NCI-H187 treated with DMSO at 0.1 percent for 48 hours (cell line): ENCODE measurements at places on chromosomes 13 and 19.

- no peak for DNase-seq
These were observed 2074.3 kb downstream of the PCDH9 start for GRCh38 chr13:65155861-65156260.

- DNase-seq = no peak
These were observed 15.3 kb upstream of the RAB8A start for GRCh38 chr19:16096280-16096855.

- no peak for DNase-seq
These were observed 12.9 kb downstream of the N4BP2L1 start for GRCh38 chr13:32415019-32415418.

- no peak for DNase-seq
These were observed 92.0 kb downstream of the CAB39L start for GRCh38 chr13:49351871-49352270.

- no peak for DNase-seq
These were observed at the start of gene MEF2B for GRCh38 chr19:19170053-19170872. TSS of gene MEF2B (minus strand) at chr19:19170263. CDS start at chr19:19150735, 19,528 bp downstream.

DNA sequence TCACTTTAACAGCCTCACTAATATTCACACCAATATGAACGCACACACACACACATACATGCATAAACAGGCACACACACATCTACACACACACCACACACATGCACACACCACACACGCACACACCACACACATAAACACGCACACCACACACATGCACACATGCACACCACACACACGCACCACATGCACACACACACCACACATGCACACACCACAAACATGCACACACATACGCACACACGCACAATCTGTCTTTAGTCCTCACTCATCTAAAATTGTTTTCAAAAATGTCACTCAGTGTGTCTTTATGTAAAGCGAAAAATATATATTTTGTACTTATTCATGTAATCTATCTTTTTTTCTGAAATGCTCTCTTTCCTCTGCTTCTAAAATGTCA lies 158.1 kb upstream of the SGCG start:
- no peak for DNase-seq

GRCh38 chr19:16316506-16316882 lies 8.1 kb upstream of the KLF2 start:
- DNase-seq = no peak

DNA sequence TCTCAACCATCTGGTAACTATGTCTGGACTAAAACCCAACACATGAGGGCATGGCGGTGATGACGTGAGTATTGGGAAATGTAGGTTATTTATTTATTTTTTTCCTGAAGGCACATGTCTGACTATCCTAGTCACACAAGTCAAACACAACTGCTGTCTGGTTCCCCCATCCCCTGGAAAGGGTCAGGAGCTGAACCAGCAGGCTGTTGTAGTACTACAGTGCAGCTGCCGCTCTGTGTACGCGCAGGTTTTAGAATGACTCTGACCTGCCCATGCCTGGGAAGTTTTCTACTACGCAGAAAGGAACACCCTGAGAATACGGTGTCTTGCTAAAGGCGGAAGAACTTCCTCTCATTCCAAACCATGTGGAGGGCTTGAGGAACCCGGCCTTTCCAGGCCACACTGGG lies 1.2 kb downstream of the SLC7A1 start:
- no peak for DNase-seq

GRCh38 chr19:11699931-11700794 lies 38.6 kb downstream of the ZNF823 start:
- no peak for DNase-seq

GRCh38 chr19:3266092-3266693 lies 41.7 kb downstream of the CELF5 start:
- DNase-seq = no peak

- DNase-seq = no peak
These were observed 413.8 kb downstream of the GPC6 start for GRCh38 chr13:93640452-93640851.

GRCh38 chr13:51262501-51263211 lies 40.5 kb downstream of the FAM124A start:
- no peak for DNase-seq

DNA sequence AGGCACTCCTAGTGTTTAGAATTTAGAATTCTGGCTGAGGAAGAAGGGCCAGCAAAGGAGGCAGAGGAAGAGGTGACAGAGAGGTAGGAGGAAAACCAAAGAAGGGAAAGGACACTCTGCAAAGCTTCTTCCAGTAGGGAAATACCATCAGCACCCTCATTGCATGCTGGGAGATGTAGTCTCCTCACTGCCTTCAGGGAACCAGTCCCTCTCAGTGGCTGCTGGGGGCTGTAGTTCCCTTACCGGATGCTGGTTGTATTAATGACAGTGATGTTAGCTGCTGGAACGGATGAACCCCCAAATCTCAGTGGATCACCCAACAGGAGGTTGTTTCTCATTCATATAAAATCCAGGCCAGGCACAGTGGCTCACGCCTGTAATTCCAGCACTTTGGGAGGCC lies 10.1 kb downstream of the GRIN2D start:
- no peak for DNase-seq

DNA sequence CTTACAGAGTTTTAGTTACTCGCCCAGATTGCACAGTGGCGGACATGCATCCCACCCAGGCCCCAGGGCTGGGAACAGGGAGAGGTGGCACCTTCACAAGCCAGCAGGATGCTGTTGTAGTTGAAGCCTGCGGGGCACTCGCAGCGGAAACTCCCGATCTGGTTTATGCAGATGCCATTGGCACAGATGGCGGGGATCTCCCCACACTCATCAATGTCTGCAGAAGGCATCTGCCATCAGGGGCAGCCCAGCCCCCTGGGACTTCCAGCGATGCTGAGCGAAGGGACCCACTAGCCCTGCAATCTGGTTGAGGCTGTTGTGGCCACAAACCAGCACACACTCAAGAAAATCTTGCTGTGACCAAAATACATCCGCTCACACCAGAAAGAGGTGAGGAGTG lies 44.6 kb downstream of the CCL25 start:
- DNase-seq = no peak

GRCh38 chr19:39003796-39004195 lies 28.3 kb upstream of the FBXO17 start:
- DNase-seq = no peak

DNA sequence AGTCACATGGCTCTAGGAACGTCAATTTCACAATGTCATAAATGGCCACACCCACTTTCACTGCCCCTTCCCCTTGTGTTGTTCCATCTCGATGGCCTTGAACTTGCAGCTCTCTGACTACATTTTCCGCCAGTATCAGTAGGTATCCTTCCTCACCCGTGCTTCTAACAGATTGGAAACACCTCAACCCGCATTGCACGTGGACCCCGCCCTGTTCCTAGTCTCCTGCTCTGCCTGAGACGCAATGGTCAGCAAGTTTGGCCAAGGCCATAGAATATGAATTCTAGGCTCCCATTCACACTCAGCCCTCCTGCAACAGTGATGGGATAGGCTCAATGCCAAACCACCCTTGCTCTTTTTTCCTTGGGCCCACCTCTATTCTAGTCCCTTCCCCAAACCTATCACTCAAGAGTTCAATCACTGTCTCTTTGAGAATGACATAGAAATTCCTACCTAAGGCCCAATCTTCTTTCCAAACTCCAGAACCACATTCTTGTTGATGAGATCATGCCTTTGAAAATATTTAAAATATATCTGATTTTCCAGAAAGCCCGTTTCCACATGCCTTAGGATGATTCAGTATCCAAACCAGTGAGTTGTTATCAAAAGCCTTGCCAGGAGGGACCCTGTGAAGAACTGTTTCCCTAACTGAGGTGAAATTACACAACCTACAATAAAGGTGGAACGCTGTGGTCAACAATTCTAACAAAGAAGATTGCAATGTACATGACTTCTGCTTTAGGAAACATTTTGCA lies 334.6 kb downstream of the MYO16 start:
- DNase-seq = no peak

DNA sequence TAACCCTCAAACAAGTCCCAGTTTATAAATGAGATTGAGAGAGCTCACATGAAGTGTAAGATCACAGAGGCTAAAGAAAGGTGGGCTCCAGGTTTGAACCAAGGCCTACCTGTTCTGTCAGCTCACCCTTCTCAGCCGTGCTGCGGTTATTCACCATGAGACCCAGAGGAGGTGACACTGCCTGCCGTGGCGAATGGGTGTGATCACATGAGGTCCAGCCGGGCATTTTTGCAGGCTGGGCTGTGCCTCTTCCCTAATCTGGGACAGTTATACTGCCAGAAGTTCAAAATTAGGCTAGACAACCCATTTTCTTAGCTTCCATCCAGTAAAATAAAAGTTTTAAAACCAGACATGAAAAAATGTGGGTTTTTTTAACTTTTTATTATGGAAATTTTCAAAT lies 146.8 kb downstream of the FOXO1 start:
- DNase-seq = no peak

GRCh38 chr19:7921967-7922835 lies 2.1 kb downstream of the SNAPC2 start:
- DNase-seq = no peak

- no peak for DNase-seq
These were observed 38.4 kb upstream of the PDCD5 start for GRCh38 chr19:32542477-32543108.

DNA sequence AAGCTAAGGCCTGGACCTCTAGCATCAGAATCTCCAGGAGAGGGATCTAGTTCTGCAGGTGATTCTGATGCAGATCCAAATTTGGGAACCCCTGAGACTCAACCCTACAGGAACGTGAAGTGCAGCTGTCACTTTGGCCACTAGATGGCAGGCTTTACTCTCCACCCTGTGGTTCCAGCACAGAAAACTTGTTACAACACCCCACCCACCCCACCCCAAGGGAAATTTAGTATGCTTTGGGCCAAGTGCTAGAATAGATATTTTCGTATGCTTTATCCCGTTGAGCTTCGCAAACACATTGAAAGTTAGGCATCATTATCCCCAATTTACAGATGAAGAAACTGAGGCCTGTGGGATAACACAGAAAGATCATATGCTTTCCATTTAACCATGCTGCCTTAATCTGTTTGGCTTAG lies 232.0 kb downstream of the B3GLCT start:
- DNase-seq = no peak

GRCh38 chr13:94712812-94713560 lies 641 bp upstream of the SOX21 start:
- DNase-seq = no peak

DNA sequence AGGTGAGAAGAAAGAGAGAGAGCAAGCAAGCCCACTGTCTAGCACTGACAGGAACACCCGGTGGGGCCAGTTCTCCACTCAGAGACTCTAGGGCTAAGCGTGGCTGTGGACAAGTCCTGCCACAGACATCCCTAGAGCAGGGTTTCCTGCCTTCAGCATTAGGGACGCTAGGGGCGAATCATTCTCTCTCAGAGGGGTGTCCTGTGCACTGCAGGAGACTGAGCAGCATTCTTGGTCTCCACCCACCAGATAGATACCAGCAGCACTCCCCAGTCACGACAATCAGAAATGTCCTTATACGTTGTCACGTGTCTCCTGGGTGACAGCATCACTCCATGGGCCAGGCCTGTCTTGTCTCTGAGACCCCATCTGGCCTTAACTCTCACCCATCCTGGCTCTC lies 1.5 kb downstream of the OR10H1 start:
- DNase-seq = no peak

GRCh38 chr13:27622102-27622820 lies 569 bp downstream of the POLR1D start:
- no peak for DNase-seq

DNA sequence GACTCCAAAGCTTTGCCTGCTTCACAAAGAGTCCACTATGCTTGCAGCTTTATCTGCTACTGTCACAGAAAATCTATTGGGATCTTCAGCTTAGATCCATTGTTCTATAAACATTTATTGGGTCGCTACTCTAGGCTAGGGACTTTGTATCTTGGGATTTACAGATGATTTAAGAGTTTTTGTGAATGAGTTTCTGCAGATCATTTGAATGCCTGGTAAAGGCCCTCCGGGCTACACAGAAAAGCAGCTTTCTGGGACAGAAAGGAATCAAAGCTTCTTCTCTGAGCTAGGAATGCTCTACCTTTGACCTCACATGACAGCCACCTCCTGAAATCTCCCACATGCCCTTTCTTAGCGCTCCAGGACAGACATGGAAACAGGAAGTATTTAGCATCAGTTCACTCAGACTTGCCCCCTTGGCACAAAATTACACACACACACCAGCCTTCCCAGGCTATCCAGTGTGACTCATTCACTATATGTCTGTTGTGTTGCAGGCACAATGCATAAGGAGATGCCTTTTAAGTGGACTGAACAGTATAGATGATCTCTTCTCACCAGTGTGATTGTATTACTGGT lies 492.4 kb downstream of the DACH1 start:
- no peak for DNase-seq

DNA sequence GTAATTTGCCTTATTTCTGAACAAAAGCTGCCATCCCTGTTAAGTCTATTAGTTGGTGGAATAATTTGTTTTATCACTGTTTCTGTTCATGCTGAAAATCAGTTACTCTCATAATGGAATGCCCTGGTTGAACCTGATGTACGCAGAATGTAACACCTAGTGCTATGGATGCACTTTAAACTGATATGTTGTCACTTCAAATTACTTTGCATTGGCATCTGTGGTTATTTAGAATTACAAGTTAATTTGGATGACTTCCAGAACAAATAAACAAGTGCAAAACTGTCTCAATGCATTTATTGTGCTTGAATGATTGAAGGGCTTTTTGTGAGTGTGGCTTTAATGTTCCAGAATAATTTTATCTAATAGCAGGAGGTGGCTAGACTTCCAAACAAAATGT lies 368.2 kb upstream of the SLITRK5 start:
- no peak for DNase-seq

DNA sequence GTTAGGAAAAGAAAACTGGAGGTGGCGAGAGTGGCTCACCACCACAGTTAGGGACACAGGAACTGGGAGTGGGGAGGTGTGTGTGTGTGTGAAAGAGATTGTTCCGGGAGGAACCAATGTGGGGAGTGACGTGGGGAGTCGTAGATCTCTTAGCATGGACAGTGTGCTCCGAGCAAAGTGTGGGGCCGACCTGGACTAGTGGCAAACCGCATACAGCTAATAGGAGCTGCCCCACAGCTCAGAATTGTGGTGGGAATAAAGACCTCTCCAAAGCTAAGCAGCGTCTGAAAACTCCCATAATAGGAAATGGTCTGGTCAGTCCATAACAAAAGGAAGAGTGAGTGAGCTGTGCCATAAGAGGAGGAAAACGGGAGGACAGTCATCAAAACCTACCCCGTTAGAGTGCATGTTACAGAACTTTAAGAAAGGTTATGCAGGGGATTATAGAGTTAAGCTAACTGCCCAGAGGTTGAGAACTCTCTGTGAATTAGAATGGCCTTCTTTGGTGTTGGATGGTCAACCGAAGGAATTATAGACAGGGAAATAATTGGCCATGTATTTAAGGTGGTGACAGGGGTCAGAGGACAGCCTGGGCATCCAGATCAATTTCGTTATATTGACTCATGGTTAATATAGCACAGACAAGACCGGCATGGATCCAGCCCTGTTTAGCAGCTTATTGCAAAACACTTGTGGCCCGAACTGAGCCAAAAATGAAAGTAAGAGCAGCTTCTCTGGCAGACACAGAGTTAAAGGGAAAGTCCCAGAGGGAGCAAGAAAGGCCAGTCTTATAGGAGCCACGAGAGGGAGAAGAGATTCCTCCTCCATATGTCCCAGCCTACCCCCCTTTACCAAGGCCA lies 8.9 kb upstream of the SLC15A1 start:
- DNase-seq = no peak
